ENCODE measurements at places on chromosomes 2 and 18. TPM values are rescaled to one million over a fixed set of nuclear protein-coding genes. Genes with fewer than 3 reads are reported as not detected.

Gene ACMSD
- polyA plus RNA-seq = 0.18 TPM

Gene EML6
- 0.85 TPM for polyA plus RNA-seq

Gene ARL5A
- 7.4 TPM for polyA plus RNA-seq

Gene OR6B2
- not detected for polyA plus RNA-seq

Gene SERPINB4
- 0.16 TPM for polyA plus RNA-seq

Gene CCDC74A
- polyA plus RNA-seq = 1.0 TPM

Gene TCF7L1
- 2.4 TPM for polyA plus RNA-seq

Gene LRRTM4
- polyA plus RNA-seq = 0.01 TPM

Gene CCDC148
- 0.09 TPM for polyA plus RNA-seq

Gene EFHD1
- 59.5 TPM for polyA plus RNA-seq

Gene CRYBA2
- 12.9 TPM for polyA plus RNA-seq

Gene CNGA3
- polyA plus RNA-seq = 0.01 TPM

Gene NOSTRIN
- polyA plus RNA-seq = 21.0 TPM

Gene CYRIA
- 1.8 TPM for polyA plus RNA-seq

Gene TWIST2
- polyA plus RNA-seq = 99.9 TPM

Gene BOLL
- polyA plus RNA-seq = not detected

Gene USP34
- 20.8 TPM for polyA plus RNA-seq

Gene UNC80
- polyA plus RNA-seq = 0.41 TPM

Gene ABCB11
- polyA plus RNA-seq = 0.02 TPM

Gene CNPPD1
- polyA plus RNA-seq = 33.4 TPM

Gene TUBA3E
- not detected for polyA plus RNA-seq

Gene SLC9A2
- polyA plus RNA-seq = 0.11 TPM

Gene C2orf15
- not detected for polyA plus RNA-seq

Gene FEV
- polyA plus RNA-seq = 0.09 TPM

Gene SLC5A7
- 0.03 TPM for polyA plus RNA-seq

Gene GRHL1
- polyA plus RNA-seq = 7.2 TPM

Gene ANKAR
- polyA plus RNA-seq = 4.0 TPM

Gene TBR1
- 0.11 TPM for polyA plus RNA-seq

Gene C2orf80
- not detected for polyA plus RNA-seq

Gene STPG4
- polyA plus RNA-seq = not detected

Gene LMAN2L
- polyA plus RNA-seq = 11.7 TPM

Gene REG3A
- polyA plus RNA-seq = 1.2 TPM

Gene FSIP2
- polyA plus RNA-seq = 0.21 TPM

Gene CPLX4
- not detected for polyA plus RNA-seq

Gene B4GALT6
- polyA plus RNA-seq = 1.9 TPM

Gene DSG2
- 13.4 TPM for polyA plus RNA-seq

Gene SLC38A11
- polyA plus RNA-seq = 2.9 TPM

Gene RGPD8
- polyA plus RNA-seq = 1.6 TPM

Gene FIGN
- polyA plus RNA-seq = 1.7 TPM

Gene SP3
- 26.9 TPM for polyA plus RNA-seq

Gene ICA1L
- 2.2 TPM for polyA plus RNA-seq

Gene UCN
- polyA plus RNA-seq = 1.8 TPM

Gene POTEI
- under 0.01 TPM for polyA plus RNA-seq

Gene TOGARAM2
- 0.30 TPM for polyA plus RNA-seq
